Muscle of leg (tissue), 16 donors: ENCODE measurements at places on chromosomes 11 and 22.

- DNase-seq, result no peak
These were observed 173.7 kb upstream of the NECTIN1 start for GRCh38 chr11:119902656-119903231.

- DNase-seq, result no peak
These were observed 7.7 kb upstream of the SCGB1D1 start for GRCh38 chr11:62182147-62182891.

DNA sequence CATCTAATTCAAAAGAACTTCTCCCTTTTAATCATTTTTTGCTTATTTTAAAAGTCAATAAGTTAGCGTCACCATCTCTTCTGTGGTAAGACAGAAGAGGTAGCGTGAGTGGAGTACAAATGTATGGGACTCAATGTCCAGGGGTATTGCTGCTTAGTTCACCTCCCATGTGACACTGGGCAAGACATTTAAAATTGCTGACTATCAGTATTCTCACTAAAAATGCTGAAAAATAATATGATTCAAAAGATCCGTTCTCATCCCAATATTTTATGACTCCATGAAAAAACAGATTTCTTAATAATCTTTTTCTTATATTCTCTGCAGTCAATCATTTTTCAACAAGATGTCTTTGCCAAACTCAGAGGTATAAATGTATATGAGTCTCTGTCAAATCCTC, 68.1 kb upstream of the LRRC4C start:
- no peak for DNase-seq

- DNase-seq, result no peak
These were observed 124.3 kb downstream of the RCN1 start for GRCh38 chr11:32215157-32215556.

GRCh38 chr11:109155291-109155690, 266.7 kb upstream of the C11orf87 start:
- no peak for DNase-seq
